Nucleus accumbens (tissue), 56 donors: ENCODE measurements at places on chromosomes 7 and 10.

GRCh38 chr10:52258799-52259425, 55.2 kb upstream of the DKK1 start:
- DNase-seq: no peak

DNA sequence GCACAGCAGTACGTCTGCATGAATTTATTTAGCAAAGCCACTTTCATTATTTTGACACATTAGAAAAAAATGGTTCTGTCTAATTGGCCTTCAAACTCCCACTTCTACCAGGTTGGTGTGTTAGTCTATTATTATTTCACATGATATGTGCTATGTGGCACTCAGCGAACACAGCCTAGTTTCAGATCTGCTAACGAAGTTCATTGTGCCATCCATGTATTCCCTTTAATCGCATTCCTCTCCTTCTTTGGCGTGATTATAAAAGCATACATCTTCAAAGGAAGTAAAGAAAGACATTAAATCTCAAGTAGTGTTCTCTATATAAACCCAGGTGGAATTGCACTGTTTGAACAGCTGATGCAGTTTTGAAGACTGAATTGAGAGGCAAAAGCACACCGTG, 96.4 kb upstream of the CACNA2D1 start:
- DNase-seq: no peak

DNA sequence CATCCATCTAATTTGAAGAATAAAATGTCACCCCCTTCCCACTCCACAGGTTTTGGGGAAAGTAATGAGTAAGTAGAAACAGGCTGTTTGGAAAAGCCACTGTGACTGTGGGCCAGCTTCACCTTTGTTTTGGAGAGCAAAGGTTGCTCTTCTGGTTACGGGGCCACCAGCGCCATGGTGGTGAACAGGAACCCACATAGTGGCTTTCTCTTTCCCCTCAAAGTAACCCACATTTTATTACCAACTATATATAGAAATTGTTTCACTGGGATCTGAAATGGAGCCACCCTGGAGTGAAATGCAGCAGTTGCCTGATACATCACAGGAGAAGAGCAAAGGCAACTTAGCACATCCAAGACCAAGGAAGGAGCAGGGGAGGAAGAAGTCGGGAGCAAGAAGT, 112.3 kb upstream of the EFCAB10 start:
- no peak for DNase-seq

DNA sequence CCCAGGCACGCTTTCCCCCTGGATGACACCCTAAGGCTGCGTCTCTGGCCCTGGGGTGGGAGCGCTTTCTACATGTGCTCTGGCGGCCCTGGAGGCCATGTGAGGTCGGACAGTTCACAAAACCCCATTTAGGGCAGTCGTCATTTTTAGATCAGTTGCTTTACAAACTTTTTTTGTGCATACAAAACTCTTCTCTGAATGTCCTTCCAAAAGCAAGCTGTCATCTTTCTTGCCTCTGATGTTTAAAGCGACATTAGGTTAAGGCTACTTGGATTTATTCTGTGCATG, 5.9 kb downstream of the MAFK start:
- no peak for DNase-seq

DNA sequence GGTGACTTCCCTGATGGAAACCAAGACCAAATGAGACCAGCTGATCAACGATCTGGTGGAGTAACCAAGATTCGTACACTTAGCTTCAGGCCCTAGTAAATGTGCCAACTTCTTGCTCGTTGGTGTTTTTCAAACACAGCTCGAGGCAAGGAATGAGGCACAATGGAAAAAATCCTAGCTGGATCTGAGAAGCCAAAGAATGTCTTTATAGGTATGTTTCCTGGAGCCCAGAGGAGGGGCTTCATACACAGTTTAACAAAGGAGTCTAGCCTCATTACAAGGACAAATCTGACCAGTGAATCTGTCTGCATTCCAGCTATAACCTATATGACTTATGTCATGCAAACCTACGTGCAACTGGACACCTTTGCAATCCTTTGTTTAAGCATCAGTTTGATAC, 3.7 kb downstream of the COL17A1 start:
- DNase-seq: no peak

GRCh38 chr7:128236924-128237586, 4.0 kb upstream of the LEP start:
- no peak for DNase-seq

DNA sequence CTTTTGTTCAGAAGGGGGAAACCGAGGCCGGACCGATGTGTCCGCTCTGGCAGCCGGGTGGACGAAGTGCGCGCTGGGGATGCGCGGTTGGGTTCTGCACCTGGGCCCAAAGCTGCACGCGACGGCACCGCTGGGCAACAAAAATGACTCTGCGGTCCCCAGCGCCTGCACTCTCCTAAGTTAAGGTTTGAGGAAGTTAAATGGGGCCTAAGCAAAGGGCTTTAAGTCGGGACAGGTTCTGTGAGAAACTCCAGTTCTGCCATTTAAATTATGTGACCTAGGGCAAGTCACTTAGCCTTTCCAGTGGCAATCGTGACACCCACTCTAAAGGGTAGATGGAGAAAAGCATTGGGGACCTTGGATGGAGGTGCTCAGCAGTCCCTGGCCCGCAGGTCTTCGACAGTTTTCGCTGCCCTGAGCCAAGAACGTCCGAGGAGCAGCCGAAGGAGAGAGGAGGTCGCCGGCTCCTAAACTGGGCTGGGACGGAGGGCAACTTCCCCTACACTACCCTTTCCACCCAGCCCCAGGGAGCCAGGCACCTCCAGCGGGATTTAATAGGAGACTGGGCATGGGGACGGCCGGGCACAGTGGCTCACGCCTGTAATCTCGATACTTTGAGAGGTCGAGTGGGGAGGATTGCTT, 534 bp upstream of the ACBD5 start:
- DNase-seq: no peak

DNA sequence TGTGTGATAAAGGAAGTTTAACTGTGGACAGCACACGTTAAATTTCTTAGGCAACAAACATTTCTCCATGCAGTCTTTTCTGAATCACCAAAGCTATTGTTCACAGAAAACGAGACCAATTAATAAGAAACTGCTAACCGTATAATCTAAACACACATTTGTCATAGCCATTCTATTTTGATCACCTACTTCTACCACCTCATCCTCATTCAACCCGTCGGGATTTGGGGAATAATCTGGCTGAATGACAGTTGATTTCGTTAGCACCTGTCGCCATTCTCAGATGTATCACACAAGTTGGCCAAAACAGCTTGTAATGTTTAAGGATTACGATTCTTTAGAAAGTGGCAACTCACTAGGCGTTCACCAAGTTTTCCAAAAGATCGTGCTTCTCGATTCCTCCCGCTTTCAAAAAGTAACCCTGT, 1.2 kb downstream of the EZH2 start:
- DNase-seq: no peak

DNA sequence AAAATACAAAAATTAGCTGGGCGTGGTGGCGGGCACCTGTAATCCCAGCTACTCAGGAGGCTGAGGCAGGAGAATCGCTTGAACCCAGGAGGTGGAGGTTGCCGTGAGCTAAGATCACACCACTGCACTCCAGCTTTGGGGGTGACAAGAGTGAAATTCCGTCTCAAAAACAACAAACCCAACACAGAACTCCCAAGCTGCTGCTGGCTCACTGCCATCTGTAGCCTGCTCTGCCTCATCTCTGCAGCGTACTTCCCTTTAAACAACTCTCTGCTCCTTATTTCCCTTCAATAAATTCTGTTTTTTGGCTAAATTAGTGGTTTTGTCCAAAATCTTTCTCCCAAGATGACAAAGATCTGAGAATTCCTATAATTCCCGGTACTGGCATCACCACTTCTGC, 189.2 kb upstream of the GALNT17 start:
- DNase-seq: no peak

DNA sequence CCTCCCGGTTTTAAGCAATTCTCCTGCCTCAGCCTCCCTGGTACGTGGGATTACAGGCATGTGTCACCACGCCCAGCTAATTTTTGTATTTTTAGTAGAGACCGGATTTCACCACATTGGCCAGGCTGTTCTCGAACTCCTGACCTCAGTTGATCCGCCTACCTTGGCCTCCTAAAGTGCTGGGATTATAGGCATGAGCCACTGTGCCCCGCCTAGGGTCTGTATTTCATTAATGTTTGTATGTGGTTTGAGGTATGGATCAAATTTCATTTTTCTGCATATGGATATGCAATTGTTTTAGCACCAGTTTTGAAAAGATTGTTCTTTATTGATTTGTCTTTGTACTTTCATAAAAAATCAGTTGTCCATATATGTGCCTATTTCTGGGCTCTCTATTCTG, 26.0 kb downstream of the CYP26A1 start:
- DNase-seq: no peak

- DNase-seq: no peak
Observed at GRCh38 chr7:42709284-42709683, 202.6 kb downstream of the C7orf25 start.

GRCh38 chr10:31906039-31906438, 22.6 kb downstream of the ARHGAP12 start:
- no peak for DNase-seq

DNA sequence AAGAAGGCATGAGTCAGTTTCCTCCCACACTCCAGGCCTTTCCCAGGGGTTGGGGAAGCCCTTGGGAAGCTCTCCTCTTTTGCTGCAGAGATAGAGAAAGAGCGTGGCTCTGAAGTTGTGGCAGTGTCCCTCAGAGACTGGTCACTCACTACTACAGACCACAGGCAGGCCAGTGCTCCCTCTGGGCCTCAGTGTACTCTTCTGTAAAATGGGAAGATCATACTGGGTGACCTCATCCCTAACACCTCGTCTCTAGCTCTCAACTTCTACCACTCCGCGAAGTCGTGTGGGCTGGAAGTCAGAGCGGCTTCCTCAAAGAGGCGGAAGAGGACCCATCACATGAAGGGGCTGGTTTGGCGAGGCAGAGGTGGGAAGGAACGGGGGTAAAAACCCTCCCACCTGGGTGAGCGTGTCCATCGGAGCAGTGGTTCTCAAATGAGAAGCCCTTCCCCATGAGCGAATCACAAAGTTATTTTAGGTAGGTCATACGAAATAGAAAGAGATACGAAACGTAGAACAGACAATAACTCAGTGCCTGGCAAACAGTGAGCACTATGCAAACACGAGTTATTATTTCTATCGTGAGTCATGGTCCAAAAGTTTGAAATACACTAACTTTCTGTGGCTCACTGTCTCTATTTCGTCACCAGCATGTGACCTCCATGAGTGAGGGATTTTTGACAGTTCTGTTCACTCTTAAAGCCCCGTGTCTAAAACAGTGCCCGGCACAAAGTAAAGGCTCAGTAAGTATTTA, 32.7 kb downstream of the PRKAG2 start:
- DNase-seq: no peak

DNA sequence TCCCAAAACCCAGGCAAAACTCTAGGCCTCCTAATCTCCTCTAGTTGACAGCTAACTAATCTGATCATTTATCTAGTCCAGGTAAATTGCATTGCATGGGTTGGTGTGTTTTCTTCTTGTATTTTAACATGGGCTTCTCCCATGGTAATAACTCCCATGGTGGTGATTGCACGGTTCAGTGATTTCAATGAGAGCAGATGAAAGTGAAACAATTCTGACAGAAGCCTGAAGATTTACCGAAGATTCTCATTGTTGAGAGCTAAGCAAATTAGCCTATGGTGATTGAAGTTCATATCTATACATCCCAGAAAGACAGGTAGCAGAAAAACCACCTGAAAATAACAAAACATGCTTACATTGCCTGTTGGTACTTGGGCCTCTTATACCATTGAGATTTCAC, 26.6 kb upstream of the LIPN start:
- no peak for DNase-seq

DNA sequence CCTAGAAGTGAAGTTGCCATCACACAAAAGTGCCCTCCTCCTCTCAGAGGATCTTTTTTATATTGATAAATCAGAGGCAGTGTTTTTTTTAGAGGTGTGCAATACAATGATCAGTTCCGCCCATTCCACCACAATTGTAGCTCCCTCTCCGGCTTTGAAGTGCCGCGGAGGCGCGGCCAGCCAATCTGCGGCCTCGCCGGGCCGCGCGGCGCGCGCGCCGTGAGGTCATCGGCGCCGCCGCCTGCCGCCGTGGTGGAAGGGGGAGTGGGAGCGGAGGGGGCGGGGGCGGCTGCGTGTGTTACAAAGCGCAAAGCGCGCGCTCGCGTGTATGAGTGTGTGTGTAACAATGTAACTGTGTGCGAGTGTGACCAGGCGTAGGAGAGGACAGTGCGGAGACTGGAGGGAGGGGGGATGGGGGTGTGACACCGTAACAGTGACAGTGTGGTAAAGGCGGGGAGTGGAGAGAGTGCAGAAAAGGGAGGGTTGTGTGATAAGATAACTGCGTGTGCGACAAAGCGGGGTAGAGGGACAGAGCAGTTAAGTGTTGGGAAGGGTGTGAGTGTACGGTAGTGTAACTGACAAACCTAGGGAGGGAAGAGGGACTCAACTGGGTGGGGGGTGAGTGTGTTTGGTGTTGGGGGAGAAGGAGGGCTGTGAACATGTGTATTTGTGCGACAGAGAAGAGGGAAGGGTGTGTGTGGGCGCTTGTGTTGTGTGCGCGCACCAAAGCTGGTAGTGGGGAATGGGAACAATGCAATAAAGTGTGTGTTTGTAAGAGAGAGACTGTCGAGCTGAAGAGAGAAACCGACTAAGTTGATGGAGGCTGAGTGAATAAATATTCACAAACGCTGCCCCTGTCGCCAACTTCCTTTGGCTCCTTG, at the start of gene SP8:
SP8 (minus strand) TSS at position 108 of the 881 bp plus-strand sequence; CDS start at position 20, 88 bp downstream.
- DNase-seq: no peak

DNA sequence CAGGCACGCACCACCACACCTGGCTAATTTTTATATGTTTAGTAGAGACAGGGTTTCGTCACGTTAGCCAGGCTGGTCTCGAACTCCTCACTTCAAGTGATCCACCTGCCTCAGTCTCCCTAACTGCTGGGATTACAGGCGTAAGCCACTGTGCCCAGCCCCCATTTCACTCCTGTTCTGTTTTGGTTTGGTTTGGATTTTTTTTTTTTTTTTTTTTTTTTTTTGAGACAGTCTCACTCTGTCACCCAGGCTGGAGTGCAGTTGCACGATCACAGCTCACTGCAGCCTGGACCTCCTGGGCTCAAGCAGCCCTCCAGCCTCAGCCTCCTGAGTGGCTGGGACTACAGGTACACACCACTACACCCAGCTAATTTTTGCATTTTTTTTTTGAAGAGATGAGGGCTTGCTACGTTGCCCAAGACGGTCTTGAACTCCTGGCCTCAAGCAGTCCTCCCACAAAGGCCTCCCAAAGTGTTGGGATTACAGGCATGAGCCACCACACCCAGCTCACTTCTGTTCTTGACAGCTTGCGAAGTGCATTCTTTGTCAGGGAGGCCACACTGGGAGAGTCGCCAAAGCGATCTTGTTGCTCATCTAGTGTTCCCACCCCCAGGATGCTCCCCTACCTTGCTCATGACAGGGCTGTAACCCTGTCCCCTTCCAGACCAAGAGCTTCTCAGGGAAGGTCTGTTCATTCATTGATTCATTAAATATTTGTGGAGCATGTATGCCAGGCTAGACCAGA, 229.1 kb downstream of the CUX1 start:
- no peak for DNase-seq

DNA sequence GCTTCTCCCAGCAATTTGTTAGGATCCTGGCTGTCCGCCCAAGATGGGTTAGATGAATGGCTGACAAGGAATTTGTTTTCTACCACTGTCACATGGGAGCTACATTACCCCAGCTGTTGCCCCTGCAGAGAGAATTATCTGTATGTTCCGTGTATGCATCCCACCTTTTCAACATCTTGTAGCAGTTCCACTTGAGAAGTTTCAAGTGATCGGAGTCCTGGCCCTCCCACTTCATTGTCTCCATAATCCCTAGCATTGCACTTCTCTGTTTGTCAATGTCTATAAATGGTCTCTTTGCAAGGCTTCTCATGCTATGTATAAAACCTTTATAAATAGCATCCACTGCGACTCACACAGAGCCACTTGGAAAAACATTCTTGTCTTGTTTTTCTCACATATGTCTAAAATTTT, 972.5 kb downstream of the CNTNAP2 start:
- DNase-seq: no peak
